ENCODE measurements at places on chromosomes 1 and 21.
A peak's percentile ranks its signal among the peaks of the same experiment; 100 is the strongest.

GRCh38 chr1:70227439-70227838, 6.3 kb downstream of the SRSF11 start:
- DNase-seq, result no peak

DNA sequence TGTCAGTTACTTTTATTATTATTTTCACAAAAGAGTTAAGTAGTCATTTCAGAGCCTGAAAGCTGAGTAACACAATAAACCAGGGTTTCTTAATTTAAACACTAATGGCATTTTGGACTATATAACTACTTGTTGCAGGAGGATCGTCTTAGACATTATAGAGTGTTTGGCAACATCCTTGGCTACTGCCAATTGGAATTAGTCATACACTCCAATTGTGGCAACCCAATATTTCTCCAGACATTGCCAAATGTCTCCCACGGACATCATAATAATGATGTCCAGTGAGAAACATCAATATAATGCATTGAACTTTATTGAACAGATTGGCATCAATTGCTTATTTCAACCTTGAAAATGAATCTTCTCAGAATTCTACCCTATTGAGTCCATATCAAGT, 441.9 kb upstream of the ADGRL4 start:
- no peak for DNase-seq

DNA sequence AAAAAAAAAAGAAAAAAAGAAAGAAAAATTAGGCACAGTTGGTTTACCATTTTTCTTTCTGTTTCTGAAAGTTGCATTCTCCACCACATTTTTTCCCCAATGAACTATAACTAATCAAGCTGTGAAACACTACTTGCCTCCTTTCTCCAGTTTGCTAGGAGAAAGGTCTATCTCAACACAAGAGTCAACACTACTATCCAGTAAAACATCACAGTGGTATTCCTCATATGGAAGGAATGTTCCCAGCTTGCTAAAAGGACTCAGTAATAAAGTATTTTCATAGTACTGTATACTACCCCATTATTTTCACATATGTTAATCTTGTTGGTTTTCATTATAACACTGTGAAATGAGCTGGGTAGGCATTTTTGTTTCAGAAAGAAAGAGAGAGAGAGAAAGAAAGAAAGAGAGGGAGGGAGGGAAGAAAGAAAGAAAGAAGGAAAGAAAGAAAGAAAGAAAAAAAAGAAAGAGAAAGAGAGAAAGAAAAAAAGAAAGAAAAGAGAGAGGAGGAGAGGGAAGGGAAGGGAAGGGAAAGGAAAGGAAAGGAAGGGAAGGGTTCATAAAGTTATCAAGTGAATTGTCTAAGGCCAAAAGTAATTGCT, 7.9 kb downstream of the PTGER3 start:
- DNase-seq, result no peak

GRCh38 chr1:214824763-214825162, 221.8 kb downstream of the CENPF start:
- peak; percentile 4 for DNase-seq

DNA sequence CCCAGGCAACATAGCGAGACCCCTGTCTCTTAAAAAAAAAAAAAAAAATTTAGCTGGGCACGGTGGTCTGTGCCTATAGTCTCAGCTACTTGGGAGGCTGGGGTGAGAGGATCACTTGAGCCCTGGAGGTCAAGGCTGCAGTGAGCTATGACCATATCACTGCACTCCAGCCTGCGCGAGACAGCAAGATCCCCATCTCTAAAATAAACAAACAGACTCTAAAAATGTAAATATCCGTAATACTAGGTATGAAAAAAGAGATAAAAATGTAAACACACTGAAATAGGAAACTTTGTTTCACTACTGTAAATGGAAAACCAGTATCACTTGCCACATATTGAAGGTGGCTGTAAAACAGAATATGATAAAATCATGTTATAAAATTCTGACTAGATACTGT, 17.2 kb downstream of the ADAR start:
- DNase-seq, result no peak

GRCh38 chr1:3777078-3777547, 4.6 kb downstream of the SMIM1 start:
- DNase-seq, result no peak

GRCh38 chr1:212288615-212289014, 3.4 kb downstream of the PPP2R5A start:
- DNase-seq, result peak; percentile 75

GRCh38 chr21:36630485-36631206, 68.3 kb upstream of the SIM2 start:
- DNase-seq, result peak; percentile 67

- no peak for DNase-seq
Measured at GRCh38 chr1:39788426-39788757, 273 bp downstream of the BMP8B start.

DNA sequence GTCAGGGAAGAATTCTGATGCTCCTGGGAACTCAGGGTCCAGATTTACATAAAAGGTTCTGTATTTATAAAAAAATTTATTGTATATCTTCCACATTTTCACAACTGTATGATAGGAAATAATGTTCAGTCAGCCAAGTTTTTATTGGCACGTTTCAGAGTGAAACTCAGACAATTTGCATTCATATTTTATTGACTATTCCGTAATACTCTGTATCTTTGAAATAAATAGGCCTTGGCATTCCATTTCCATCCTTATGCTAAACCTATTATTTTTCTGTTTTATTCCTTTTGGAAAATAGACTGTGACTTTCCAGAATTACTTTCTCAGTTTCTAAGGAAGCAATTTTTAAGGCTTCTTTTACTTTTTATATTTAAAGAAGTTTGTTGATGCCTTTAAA, 329.0 kb downstream of the OLFM3 start:
- DNase-seq, result no peak

- DNase-seq, result no peak
Measured at GRCh38 chr1:87230501-87230900, 98.2 kb upstream of the LMO4 start.

DNA sequence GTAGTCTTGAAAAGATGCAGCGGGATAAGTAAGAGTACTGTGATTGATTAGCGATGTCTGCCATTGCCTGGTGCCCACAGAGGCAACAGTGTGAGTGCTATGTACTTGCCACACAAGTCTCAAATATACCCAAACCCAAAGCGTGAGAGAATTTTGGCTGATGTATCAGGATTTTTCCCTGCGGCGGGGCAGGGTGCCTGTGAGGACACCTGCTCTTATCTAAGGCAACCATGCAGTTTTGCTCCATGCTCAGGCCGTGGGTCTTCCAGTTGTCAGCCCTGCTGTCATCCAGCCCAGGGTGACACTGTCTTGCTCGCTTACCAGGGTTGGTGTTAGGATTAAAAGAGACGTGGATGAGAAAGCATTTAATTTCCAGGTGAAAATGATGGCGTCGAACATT, 202.7 kb downstream of the PTPRU start:
- DNase-seq, result no peak

DNA sequence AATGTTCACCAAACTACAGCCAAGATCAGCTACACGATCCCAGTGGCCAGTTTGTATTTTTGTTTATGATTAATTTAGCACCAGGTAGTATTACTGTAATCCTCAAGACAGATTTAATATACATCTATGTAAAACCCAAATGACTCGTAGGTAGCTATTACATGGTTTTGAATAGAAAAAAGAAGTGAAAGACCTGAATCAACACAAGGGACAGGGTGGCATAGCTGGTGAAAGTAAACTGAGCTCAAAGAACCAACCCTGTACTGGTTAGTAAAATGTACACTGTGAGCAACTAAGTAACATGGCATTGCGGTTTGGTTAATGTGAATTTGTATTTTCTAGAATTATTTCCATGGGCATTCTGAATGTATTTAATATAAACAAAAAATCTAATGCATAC, 8.8 kb downstream of the GPATCH2 start:
- no peak for DNase-seq

DNA sequence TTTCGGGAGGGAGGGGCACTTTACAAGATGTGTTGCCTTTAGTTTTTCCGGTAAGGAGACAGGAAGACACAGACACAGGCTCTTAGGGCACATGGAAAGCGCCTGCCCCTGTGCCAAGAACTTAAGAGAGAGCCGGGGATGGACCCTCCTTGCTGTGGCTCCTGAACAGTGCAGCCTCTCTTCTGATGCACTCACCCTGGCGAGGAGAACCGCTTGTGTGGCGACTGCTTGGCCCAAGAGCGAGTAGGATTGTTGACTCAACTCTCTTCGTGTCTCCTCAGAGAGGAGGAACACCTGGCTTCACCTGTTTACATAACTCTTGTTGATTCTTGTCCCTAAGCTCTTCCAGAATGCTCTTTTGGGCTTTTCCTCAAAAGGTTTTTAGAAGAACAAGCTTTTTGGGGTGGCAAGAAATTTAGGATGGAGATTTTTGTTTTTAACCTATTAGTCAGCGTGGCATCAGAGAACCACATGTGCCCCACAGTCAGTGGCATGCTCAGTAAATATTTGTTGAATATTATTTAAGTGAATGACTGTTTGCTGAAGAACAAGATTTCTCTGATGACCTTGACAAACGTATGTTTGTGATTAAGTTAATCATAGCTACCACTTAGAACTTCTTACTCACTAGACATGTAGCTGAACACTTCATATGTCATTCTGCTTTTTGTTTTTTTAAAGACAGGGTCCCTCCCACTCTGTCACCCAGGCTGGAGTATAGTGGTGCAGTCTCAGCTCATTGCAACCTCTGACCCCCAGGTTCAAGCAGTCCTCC, 60.6 kb downstream of the NFIA start:
- DNase-seq, result no peak

- no peak for DNase-seq
Measured at GRCh38 chr1:51734896-51735745, 118.2 kb downstream of the OSBPL9 start.

- DNase-seq, result no peak
Measured at GRCh38 chr1:224736619-224737352, 120.7 kb downstream of the CNIH3 start.

- DNase-seq, result peak; percentile 52
Measured at GRCh38 chr1:25922056-25922970, 16.1 kb upstream of the STMN1 start.

DNA sequence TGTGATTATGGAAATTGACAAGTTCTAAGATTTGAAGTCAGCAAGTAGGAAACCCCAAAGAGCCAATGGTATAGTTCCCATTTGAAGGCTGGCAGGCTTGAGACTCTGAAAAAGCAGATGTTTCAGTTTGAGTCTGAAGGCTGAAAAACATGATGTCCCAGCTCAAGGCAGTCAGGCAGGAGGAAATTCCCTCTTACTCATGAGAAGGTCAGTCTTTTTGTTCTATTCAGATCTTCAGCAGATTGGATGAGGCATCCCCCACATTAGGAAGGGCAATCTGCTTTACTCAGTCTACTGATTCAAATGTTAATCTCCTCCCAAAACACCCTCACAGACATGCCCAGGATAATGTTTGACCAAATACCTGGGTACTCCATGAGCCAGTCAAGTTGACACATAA, 372.5 kb upstream of the ST6GALNAC5 start:
- DNase-seq, result peak; percentile 4

- DNase-seq, result no peak
Measured at GRCh38 chr1:20400341-20401177, 85.5 kb downstream of the CAMK2N1 start.

DNA sequence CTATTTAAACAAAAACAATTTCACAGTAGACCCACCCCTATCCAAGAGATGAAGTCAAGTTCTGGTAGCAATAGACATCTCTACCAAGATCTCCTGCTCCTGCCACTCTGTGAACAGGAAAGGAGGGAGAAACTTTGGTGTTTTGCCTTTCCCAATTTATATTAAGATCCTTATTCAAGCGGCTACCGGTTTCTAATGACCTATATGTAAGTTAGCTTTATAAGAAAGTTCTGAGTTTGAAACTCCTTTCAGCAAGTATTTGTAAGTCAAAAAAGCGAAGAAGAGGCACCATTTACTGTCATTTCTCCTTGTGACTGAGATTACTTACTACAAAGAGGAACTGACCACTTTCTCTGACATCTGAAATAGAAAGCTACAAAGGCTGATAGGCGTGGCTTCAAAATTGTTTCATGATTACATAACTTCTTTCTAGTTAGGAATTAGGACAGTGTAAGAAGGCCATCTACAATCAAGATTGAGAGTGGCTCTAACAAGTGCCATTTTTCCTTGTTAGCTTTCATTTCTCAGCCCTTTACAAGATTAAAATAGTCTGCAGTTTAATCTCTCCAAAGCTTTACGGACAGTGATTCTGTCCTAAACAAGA, at the start of gene MNDA:
Gene MNDA, plus strand, starts transcription at position 448 of the 604 bp plus-strand sequence. CDS start 10,803 bp downstream, outside the sequence.
- DNase-seq, result no peak

GRCh38 chr1:209493559-209493958, 90.0 kb upstream of the CAMK1G start:
- peak; percentile 41 for DNase-seq

GRCh38 chr1:115882913-115883902, 42.3 kb upstream of the NHLH2 start:
- DNase-seq, result no peak

DNA sequence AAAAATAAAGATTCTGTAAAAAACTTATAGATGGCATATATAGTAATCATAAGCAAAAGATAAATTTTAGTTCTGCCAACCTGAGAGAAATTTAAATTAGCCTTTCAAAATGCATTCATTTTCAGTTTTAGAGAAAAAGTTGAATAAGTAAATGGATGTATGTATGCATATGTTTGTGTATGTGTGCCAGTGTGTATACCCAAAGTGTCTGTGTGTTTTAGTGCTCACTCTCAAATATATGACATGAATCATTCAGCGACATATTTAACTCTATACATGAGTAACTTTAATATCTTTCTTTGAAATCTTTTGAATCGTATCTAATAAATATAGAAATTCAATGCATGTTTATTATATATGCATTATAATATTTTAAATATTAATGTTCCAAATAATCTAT, 274.5 kb downstream of the SRGAP2C start:
- no peak for DNase-seq

DNA sequence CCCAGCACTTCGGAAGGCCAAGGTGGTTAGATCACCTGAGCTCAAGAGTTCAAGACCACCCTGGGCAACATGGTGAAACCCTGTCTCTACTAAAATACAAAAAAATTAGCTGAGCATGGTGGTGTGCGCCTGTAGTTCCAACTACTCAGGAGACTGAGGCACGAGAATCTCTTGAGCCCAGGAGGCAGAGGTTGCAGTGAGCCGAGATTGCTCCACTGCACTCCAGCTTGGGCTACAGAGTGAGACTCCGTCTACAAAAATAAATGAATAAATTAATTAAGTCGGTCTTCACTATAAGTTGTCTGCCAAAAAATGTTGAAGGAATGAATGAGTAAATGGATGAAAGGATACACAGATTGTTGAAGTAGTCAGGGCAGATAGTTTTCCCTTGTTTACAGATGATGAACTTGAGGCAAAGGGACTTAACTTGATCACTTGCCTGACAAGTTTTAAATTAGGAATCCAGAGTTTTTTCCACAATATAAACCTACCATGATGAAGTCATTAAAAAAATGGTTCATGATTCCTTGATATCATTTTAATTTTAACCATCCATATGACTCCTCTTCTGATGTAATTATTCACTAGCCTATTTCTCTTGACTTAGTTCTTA, 130.8 kb downstream of the TLR5 start:
- DNase-seq, result no peak

Data from ELR (cell line).